Activated CD8-positive, alpha-beta T cell treated with anti-CD3 and anti-CD28 coated beads for 36 hours (primary cell): ENCODE measurements at places on chromosomes 5 and 9. TPM values are rescaled to one million over a fixed set of nuclear protein-coding genes. Genes with fewer than 3 reads are reported as not detected.

DNA sequence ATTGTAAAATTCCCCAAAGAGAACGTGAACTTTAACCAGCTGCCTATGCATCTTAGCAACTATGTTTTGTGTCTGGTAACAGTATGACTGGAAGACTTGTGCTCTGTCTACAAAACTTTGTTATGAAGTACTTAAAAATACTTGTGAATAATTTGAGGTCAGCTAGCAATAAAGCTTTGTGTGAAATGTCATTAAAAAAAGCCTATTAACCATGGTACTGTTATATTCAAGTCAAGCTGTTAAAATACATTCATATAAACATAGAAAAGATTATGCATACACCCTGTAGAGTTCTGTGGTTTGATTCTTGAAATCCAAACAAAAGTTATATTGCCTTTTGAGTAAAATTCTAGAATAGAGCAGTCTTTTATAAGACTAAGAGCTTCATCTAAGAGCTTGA, 60.1 kb downstream of the VCAN start:
- DNase-seq, result no peak

Gene MAPK9
- 33.2 TPM for total RNA-seq

Gene CXCL14
- total RNA-seq, result not detected

Gene CYLC2
- total RNA-seq, result not detected

Gene HTR4
- not detected for total RNA-seq

DNA sequence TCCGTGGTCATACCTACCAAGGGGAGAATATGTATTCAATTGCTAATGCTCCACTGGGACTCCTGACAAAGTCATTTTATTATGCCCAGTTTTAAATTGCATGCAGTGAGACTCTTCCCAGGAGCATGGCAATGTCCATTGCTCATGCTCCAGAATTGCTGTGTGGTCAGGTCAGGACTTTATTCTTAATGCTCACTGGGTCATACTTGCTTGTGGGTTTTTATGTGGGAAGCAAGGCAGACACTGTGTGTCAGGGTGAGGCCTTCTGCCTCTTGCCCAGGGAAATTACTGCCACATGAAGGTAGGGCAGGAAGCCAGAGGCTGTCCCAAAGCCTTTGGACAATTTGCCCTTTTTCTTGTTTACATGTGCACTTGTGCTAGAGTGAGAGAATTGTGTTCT, 164.6 kb upstream of the MEF2C start:
- no peak for DNase-seq

GRCh38 chr5:135205632-135206349, 171.8 kb upstream of the PITX1 start:
- DNase-seq, result no peak

Gene DMRT3
- total RNA-seq, result not detected

Gene ZNF367
- 29.3 TPM for total RNA-seq

DNA sequence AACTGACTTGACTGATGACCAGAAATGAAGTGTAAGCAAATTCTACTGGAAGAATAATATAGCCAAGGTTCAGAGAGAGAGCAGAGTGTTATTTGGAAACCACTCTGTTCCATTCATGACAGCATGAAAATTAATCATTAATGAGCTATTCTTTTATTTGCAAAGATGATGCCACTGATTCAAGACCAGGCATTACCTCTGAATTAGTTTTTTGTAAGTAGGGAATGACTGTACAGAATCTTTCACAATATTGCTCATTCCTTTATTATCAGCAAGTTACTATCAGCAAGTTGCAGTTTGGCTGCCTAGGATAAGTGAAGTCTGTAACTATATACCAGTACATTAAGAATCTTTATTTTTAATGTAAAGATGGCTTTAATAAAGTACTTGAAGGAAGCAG, 75.1 kb upstream of the RGMB start:
- DNase-seq, result no peak

DNA sequence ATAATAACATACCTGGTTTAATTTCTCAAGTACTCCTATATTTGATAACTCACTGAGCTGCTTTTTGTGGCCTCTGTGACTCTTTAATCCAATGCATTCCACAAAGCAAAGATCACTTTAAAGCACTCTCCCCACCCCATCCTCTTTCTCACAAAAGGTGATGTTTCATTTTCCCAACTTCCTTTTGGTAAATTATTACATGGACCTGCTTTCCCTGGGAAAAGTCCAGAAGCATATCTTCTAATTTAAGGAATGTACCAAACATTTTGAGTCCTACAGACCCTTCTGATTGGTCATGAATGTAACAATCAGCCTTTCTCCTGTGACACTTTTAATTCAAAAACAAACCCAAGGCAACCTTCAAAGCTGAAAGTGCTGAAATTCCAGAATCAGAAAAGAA, 71.1 kb downstream of the MLLT3 start:
- DNase-seq, result no peak
